ENCODE measurements at places on chromosomes 12 and 14. TPM values are rescaled to one million over a fixed set of nuclear protein-coding genes. Genes with fewer than 3 reads are reported as not detected.

ASCL1 gene
- polyA plus RNA-seq = not detected

SAMD15 gene
- polyA plus RNA-seq = 1.4 TPM

MEG3 gene
- 191 TPM for polyA plus RNA-seq

C1S gene
- polyA plus RNA-seq = 329 TPM

SPIC gene
- not detected for polyA plus RNA-seq

DNA sequence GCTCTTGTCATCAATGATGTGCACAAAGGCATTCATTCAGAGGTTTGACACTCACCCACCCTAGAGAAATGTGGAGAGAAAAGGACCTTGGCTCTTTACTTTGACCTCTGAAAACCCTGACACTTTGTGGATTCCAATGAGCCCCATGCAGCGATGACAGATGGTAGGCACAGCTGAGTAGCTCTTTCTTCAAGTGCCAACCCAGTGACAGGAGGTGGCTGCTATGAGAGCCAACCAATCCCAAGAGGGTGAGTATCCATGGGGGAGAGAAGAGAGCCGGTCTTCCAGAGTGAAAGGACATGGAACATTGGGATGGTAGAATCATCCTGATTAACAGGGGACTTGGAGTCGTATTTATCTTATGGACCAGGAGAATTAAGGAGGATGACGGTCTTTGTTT is 17.8 kb downstream of the SLC8A3 start:
- DNase-seq = no peak

DNA sequence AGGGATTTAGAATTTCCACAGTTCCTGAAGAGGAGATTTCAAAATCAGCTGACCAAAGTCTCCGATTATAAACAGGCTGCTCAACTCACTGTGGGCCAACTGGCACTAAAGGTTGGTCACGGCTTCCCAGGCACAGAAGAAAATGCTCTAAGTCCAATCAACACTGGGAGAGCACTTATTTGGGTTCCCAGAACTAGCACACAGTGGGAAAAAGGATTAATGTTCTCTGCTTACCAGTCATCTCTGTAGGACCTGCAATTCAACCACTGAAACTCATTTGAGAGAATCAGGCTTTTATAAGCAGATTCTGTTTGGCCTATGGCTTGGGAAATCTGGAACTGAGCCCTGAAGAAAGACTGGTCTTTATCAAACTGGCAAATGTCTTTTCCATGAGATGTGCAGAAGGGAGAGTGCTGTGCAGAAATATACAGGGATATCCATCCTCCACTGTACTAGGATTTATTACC is 49.4 kb downstream of the ABCC9 start:
- DNase-seq = no peak

- DNase-seq = no peak
These were observed 22.1 kb upstream of the AQP2 start for GRCh38 chr12:49928471-49928870.

- DNase-seq = no peak
These were observed 253.3 kb downstream of the SLC15A4 start for GRCh38 chr12:128570191-128571065.

DNA sequence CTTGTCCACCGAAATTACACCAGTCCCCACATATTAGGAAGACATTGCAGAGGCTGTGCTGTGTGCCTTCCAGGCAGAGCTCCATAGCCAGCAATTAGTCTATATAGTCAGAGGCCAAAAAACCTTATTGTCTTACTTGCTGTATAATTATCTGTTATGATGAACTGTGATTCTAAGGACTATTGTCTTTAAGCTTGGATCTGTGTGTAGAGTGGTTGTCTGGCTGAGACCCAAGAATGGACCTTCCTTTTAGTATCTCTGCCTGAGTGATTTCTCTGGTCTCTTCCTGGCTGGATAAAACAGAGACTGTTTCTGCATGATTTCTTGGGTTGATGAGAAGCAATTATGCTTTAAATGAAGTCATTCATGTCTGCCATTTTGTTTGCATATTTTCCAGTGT is 465.3 kb downstream of the PRKD1 start:
- no peak for DNase-seq

DNA sequence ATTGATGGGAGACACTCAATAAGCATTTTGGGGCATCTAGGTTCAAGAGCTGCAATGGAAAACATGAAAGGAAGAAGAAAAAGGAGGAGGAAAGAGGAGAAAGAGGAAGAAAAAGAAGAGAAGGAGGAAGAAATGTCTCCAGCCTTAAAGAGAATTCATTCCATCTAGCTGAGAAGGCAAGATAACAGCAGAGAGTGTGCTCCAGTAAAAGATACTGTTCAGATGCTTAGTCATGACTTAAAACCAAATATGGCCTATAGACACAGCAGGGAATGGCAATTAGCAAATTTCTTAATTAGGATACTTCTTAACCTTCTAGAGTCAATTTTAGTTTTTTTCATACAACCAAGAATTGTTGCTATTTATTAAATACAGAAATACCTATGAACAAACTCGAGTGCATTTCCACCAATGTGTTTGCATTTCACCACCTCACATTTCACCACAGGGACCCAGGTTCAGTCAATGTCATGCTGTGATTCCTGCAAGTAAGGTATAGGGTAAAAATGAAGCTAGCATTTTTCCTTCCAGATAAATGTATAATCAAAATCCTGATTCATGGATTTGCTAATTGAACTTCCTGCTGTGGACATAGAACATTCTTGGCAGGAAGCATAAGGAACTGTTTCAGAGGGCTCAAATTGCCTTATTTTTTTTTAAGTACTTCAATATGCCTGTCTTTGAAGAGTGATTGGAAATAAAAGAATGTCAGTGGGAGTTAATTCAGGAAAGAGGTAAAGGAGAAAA is 177.8 kb downstream of the RPS29 start:
- no peak for DNase-seq

GRCh38 chr14:101887219-101887618 is 77.2 kb upstream of the DYNC1H1 start:
- DNase-seq = no peak

DNA sequence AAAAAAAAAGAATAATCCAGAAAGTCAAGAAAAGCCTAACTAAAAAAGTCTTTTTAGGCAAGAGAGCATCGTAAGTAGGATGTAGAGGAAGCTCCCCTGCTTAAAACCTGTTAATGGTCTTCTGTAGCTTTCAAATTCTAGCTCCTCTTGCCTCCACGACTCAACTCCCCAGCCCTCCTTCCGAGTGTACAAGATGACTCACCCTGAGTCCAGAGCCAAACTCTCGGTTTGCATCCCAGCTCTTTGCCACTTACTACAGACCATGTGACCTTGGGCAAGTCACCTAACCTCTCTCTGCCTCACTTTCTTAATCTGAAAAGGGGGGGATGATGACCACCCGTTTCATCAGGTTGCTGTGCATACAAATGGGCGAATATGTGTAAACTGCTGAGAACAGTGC is 460.4 kb downstream of the DPF3 start:
- DNase-seq = no peak

DNA sequence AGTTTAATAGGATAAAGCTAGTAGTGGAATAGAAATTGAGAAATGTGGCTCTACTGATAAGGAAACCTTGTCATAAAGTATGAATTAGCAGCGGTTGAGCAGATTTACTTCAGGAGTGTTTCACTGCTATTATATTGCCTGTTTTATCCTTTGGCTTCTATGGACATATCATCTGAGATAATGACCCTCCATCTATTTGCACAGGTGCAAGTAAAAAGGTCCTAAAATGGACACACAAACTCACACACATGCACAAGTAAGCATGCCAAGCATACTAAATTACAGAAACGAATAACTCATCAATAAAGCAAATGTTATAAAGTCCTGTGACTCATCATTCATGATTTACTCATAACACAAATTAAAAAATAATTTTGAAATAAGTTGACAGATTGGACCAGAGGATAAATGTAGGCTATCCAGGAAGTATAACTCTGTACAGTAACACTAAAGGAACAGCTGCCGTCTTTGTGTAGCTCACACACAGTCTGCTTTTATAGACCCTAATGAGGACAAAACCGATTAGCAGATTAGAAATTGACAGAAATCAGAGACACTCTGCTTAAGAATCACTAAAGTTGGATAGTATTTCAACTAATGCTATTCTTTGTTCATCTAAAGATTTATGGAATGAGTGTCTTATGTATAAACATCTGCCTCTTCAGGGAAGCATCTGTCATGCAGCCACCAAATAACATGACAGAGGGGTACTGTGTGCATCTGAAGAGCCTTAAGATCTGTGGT is 73.9 kb downstream of the SYT1 start:
- no peak for DNase-seq
